ENCODE measurements at places on chromosomes 4 and X. TPM values are rescaled to one million over a fixed set of nuclear protein-coding genes. Genes with fewer than 3 reads are reported as not detected.

DNA sequence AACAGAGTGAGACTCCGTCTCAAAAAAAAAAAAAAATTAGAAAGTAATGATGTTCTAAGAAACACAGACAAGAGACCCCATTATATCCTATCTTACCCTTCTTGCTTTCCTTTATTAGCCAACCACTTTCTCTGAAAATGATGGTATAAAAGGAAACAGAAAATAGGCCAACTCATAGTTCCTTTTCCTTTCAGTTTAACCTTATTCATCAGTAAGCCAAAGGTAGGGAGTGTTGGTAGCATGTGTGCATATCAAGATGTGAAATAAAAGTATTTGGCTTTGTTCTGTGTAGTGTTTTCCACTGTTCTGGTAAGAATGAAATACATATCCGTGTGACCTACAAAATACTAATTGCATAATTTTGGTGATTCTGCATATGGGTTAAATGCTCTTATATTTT, 266.6 kb downstream of the ZNF674 start:
- H3K36me3 ChIP-seq, result no peaks in the 10 kb centered on the region
- no peak overlapping the region for H3K4me3 ChIP-seq
- H3K27me3 ChIP-seq, result no peaks in the 10 kb centered on the region
- no peak for DNase-seq
- H3K4me1 ChIP-seq, result no peaks in the 10 kb centered on the region

GRCh38 chrX:17994429-17994828, 133.3 kb upstream of the RAI2 start:
- 0 out of 2 replicates have a peak, but pooled peaks cover 3% of the 10 kb centered on the region for H3K27me3 ChIP-seq
- H3K27ac ChIP-seq, result no peak overlapping the region
- no peak overlapping the region for H3K4me3 ChIP-seq
- DNase-seq, result no peak
- H3K4me1 ChIP-seq, result no peaks in the 10 kb centered on the region

DNA sequence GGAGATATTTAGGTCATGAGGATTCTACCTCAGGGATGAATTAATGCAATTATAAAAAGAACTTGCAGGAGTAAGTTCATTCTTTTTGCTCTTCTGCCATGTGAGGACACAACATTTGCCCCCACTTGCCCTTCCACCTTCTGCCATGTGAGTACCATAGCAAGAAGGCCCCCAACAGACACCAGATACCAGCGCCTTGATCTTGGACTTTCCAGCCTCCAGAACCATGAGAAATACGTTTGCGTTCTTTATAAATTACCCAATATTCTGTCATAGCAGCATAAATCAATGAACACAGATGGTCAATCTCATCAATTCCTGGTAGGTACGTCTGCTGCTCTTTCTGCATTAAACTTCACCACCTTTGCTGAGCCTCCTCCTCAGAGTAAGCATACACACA, 5.7 kb upstream of the SEPSECS start:
- H3K27me3 ChIP-seq, result no peaks in the 10 kb centered on the region
- H3K4me3 ChIP-seq, result no peak overlapping the region
- no peak for DNase-seq
- no peaks in the 10 kb centered on the region for H3K36me3 ChIP-seq
- no peaks in the 10 kb centered on the region for H3K4me1 ChIP-seq
- H3K27ac ChIP-seq, result no peak overlapping the region

GRCh38 chr4:26204911-26205370, 115.9 kb upstream of the RBPJ start:
- no peak for DNase-seq
- peaks cover 8% of the 10 kb centered on the region for H3K4me1 ChIP-seq
- no peak overlapping the region for H3K27ac ChIP-seq
- no peaks in the 10 kb centered on the region for H3K27me3 ChIP-seq
- H3K36me3 ChIP-seq, result no peaks in the 10 kb centered on the region

DNA sequence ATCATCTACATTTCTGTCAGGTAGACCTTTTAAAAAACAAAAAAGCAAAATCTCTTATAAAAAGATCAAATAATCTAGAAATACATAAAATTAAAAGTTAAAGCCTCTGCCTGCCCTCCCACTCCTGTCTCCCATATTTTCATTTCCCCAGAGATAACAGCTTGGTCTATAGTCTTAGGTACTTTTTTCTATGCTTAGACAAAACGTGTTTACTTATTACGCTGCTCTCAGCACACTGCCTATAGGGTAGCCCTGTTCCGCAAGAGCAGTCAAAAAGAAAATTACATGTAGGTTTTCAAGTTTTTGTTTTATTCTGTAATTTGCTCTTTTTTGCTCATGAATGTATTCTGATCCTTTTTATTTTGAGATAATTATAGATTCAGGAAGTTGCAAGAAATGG, 73.3 kb downstream of the TAF1 start:
- DNase-seq, result no peak
- no peak overlapping the region for H3K4me3 ChIP-seq
- H3K4me1 ChIP-seq, result no peaks in the 10 kb centered on the region
- no peak overlapping the region for H3K27ac ChIP-seq
- no peaks in the 10 kb centered on the region for H3K27me3 ChIP-seq

DNA sequence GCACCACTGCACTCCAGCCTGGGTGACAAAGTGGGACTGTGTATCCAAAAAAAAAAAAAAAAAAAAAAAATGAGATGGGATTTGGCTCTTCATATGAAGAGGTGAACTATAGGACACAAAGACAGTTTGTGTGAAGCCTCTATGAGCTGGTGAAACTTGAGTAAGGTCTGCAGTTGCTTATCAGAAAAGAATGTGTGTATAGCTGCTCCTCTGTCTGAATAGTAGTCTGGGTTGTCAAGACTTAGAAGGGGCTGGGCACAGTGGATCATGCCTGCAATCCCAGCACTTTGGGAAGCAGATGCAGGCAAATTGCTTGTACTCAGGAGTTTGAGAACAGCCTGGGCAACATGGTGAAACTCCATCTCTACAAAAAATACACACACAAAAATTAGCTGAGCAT, 82.8 kb downstream of the ARSF start:
- no peak for DNase-seq
- no peak overlapping the region for H3K4me3 ChIP-seq
- H3K27ac ChIP-seq, result no peak overlapping the region

DNA sequence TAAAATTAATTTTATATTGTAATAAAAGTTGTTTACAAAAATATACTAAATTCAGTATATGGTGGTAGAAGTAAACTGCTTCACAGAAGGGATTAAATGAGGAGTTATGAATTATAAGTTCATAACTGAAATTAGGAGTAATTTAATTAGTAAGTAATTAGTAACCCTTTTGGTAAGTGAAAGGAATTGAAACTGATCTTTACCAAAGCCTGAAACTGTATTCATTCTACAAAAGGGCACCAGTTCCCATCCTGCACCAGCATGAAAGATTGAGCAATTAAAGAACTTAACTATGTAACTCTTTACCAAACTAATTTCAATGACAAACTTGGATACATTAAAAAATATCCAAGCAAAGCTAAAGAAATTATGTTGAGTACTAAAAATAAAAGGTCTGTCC, 8.2 kb downstream of the MED14 start:
- DNase-seq, result no peak
- no peaks in the 10 kb centered on the region for H3K36me3 ChIP-seq
- H3K4me1 ChIP-seq, result no peaks in the 10 kb centered on the region

DNA sequence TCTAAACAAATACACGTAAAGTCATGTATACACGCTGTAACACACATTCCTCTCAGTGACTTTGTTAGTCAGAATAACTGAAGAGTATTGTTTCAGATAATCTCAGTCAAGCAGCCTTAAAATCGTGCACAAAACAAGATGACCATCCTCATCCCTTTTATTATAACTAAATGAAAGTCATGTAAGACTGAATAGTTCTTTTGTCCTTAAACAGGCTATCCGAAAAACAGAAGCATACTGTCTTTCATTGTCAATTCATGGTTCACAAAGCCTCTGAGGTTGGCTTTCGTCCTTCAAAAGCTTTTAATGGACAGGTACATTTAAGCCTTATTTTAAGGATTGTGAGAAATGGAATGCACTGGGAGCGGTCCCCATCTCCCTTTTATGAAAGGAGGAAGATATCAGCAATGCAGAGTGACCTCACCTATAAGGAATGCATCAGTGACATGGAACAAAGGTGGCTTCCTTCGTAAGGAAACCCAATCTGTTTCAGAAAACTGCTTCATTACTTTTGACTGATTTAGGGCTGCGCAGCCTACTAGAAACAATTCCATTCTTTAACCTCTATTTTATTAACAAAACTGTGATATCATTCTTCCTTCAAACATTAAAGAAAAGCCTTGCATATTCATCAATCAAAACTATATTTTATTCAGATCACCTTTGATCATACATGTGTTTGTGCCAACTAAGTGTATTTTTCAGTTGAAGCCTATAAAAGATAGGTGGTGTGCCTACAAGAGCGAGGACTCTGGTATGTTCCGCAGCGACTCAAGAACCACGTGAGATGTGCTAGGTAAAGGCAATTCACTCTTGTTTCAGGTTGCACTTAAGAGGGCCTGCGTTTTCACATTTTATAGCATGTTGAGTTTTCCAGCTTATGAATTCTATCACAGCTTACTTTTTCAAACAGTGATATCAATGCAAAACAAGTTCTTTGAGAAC, 19.2 kb downstream of the SH3RF1 start:
- H3K36me3 ChIP-seq, result no peaks in the 10 kb centered on the region
- H3K4me1 ChIP-seq, result peaks cover 32% of the 10 kb centered on the region
- DNase-seq, result peak; percentile 6
- no peak overlapping the region for H3K4me3 ChIP-seq

DNA sequence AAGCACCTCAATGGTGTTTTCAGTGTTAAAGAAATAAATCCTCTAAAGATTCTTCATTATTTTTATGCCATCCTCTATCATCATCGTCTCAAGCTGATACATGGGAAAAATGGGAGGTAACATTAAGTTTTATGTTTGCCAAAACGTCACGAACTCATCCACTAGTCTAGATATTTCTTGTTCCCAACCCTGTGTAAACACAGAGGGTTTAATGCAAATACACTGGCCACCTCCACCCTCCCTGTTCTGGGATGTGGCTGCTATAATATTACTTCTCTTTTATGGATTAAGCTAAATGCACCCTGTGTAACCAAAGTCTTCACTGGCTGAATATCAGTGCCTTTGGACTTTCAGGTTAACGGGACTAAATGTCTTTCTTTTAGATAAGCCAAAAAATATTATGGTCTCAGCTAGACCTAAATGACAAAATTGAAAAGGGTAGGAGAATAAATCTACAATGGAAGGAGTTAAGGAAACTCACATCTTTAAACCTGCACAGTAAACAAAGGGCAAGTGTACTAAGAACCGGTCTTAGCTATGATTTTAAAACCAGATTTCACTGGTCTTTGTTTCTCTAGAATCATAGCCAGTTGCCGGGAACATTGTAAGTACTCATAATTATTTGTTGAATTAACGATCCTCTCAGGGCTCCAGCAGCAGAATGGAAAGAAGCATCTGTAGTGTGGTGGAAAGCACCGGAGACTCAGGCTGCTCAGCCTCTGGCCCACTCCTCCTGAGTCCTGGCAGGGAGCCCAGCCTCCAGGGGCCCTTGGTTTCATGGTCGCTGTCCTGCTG, 103.5 kb upstream of the NOCT start:
- no peaks in the 10 kb centered on the region for H3K27me3 ChIP-seq
- H3K27ac ChIP-seq, result no peak overlapping the region
- no peak overlapping the region for H3K4me3 ChIP-seq
- no peaks in the 10 kb centered on the region for H3K4me1 ChIP-seq
- DNase-seq, result peak; percentile 11

GRCh38 chrX:71541210-71542022, 8.5 kb downstream of the OGT start:
- H3K4me1 ChIP-seq, result peaks cover 17% of the 10 kb centered on the region
- DNase-seq, result no peak
- H3K36me3 ChIP-seq, result peaks cover 54% of the 10 kb centered on the region

GRCh38 chr4:168795346-168795745, 214.7 kb downstream of the CBR4 start:
- no peaks in the 10 kb centered on the region for H3K36me3 ChIP-seq
- H3K27ac ChIP-seq, result no peak overlapping the region
- no peak overlapping the region for H3K4me3 ChIP-seq
- no peaks in the 10 kb centered on the region for H3K27me3 ChIP-seq
- H3K4me1 ChIP-seq, result peaks cover 30% of the 10 kb centered on the region

GRCh38 chr4:32624943-32625603, 1904.9 kb downstream of the PCDH7 start:
- H3K4me1 ChIP-seq, result no peaks in the 10 kb centered on the region
- H3K36me3 ChIP-seq, result no peaks in the 10 kb centered on the region
- no peaks in the 10 kb centered on the region for H3K27me3 ChIP-seq
- no peak for DNase-seq

DNA sequence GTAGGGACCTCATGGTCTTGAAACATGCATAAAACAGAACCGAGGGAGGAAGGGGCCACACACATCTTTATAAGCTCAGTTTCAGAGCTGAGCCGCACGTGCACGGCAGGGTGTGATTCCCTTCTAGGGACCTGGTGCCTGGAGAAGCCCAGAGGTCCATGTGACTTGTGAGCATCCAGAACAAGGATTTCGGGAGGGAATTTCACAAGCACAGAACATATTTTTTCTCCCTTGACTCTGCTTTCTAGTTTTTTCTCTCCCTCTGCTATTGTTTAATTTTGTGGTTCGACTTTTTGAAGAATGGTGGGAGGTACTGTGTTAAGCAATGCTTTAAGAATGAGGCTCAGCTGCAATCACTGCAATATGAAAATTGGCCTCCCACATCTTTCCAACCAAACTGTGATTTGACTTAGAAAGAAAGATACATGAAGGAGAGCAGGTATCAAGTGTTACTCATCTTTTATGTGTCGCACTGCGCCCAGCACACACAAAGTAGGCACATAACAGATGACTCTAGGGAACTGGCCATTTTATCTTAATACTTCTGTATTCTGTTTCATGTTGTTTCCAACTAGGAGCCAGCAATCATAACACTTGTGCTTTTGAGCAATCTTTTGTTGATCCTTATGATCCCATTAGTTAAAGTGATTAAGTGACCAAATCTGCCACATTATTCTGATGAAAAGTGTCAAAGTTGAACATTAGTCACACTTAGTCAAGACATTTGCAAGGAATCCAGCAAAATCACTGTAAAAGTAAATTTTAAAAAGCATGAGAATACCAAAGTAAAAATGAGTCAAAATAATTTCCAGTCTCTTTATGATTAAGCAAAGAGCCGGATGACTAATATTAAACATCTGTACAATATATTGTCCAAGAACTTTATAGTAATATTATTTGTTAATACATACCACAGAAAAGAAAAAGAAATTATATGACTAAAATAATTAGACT, 86.4 kb downstream of the SHISA3 start:
- no peaks in the 10 kb centered on the region for H3K36me3 ChIP-seq
- no peak overlapping the region for H3K4me3 ChIP-seq
- H3K4me1 ChIP-seq, result no peaks in the 10 kb centered on the region
- H3K27ac ChIP-seq, result no peak overlapping the region
- H3K27me3 ChIP-seq, result no peaks in the 10 kb centered on the region

The L1CAM gene
- total RNA-seq, result 14.7 TPM

The LNX1 gene
- total RNA-seq, result 3.3 TPM

The ADH1A gene
- not detected for total RNA-seq

The CXorf49 gene
- total RNA-seq, result not detected

The MAGEA1 gene
- total RNA-seq, result not detected

The GPC4 gene
- total RNA-seq, result 7.9 TPM

The DDIT4L gene
- 7.3 TPM for total RNA-seq

Data from SJCRH30 (cell line).